ENCODE measurements at places on chromosomes 1 and 21.

DNA sequence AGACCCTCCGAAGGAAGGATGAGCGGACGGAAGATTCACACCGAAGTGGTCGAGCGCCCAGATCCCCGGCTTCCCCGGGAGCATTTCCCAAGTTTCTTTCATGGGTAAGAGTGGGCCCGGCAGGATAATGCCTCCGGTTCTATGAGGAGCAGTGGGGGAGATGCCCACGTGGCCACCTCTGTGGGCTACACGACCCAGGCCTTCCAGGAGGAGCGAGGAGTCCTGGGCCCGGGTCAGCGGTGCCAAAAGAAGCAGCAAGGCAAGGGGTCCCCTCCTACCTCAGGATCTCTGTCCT, 7.9 kb upstream of the NBPF11 start:
- no peak for DNase-seq

GRCh38 chr21:39869141-39869818, 2.0 kb downstream of the PCP4 start:
- DNase-seq = no peak

DNA sequence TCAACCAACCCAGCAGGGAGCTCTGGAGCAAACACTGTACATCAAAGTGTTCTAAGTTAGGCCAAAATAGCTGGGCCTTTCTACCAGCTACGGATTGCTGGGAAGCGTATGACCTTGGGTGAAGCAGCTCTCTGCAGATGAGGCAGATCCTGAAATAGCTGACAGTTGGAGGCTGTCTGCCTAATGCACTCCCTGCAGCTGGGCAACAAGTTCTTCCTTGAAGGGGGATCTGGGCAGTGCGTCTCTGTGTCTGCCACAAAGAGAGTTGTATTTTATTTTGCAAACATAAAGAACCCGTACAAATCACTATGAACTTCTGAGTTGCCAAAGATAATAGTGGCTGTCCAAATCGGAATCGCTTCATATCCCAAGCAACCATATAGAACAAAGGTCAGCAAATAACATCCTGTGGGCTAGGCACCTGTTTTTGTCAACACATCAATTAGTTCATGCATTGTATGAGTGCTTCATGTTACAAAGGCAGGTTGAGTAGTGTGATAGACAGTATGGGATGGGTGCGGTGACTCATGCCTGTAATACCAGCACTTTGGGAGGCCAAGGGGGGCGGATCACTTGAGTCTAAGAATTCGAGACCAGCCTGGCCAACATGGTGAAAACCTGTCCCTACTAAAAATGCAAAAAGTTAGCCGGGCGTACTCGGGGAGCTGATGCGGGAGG, 29.1 kb upstream of the KLF17 start:
- no peak for DNase-seq

DNA sequence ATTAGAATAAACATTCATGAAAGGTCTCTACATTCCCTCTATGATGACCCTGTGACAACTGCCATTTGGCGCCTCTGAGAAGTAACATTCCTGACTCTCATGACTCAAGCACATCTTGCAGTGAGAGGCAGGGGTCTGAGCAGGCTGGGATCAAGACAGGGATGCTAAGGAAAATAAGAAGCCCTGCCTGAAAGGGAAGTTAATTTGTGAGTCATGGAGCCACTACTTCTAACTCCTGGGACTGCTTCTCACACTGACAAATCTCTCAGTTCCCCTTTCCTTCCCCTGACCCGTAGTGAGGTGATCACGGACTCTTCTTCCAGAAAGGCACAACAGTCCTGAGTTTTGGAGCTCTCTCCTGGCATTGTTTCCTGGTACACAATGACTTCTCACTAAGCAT, 231.9 kb downstream of the TNR start:
- no peak for DNase-seq

GRCh38 chr1:206442101-206442500, 28.2 kb upstream of the IKBKE start:
- no peak for DNase-seq

- DNase-seq = no peak
Measured at GRCh38 chr1:183792300-183792699, 12.6 kb upstream of the RGL1 start.

DNA sequence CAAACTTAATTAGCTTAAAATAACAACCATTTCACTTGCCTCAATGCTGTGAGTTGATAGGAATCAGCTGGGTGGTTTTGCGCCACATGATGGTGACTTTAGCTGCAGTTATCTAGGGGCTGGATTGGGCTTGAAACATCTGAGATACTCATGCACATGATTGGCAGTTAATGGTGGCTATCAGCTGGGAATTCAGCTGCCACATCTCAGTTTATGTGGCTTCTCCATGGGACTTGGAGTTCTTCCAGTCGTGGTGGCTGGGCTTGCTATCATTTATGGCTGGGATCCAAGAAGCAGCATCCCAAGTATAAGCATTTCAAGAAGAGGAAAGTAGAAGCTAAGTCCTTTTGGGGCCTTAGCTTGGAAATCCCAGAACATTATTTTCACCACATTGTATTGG, 36.4 kb downstream of the PDC start:
- no peak for DNase-seq

- DNase-seq = no peak
Measured at GRCh38 chr1:171948511-171948910, 107.2 kb downstream of the DNM3 start.

- DNase-seq = no peak
Measured at GRCh38 chr1:30537279-30537678, 186.1 kb downstream of the MATN1 start.

GRCh38 chr1:44377925-44378784, 23.1 kb upstream of the ERI3 start:
- DNase-seq = peak; percentile 56

DNA sequence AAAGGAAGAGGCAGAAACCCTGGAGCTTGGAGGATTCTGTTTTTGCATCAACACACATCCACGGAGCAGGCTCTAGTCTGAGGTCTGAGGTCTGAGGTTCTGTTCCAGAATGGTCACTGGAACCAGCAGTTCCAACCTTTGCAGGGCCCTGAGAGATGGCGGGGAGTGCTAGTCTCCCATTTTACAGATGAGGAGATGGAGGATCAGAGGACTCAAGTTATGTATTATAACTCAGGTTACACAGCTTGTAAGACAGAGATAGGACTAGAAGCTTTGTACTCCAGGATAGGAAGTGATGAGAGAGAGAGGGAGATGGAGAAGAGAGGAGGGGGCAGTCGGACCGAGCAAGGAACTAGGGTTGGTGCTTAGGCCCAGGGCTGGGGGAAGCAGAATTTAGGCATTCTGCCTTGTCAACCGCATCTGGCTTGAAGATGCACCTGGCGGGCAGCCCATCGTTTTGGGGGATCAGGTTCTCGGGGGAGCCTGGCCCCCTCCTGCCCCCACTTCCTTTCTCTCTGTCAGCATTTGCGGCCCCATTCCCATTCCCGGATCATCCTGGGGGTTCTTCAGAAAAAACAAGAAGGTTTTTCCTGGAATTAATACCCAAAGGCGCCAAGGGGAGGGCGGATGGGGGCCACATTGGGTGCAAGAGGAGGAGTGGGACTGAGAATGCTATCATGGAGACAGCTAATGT, 5.6 kb downstream of the PEAR1 start:
- no peak for DNase-seq

- DNase-seq = no peak
Measured at GRCh38 chr1:207670997-207671396, 26.1 kb downstream of the CR1L start.

DNA sequence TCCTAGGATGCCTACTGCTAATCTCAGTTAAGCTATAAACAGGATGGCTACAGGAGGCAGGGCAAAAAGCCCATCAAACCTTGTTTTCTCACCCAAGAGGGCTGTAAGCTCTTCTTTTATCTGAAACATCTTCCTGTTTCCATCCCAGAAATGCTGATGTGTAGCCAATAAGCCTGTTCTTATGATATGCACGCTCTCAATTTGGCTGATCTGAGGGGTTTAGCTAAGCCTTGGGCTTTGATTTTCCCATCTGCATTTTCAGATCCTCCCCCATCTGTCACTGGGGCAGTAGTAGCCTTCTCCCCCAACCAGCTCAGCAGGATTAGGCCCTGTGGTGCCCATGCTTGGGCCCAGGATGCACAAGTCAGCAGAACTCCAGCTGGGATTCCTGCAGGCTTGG, 105.0 kb downstream of the BRINP2 start:
- no peak for DNase-seq

DNA sequence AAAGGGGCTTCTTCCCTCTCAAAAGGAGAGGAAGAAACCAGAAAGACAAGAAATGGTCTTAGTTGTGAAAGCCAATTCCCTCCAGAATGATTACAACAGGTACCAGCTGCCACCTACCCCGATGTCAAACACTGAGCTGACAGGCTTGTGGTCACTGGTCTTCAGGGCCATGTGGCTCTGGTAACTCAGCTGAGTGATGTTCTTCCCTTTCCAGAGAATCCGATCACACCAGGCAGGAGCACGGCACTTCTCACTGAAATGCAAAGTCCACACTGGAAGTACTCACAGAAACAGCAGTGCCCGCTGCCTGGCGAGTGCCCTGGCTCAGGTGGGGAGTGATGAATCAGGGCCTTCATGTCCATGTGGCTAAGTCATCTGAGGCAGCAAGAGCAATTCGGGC, 18.7 kb upstream of the MTF1 start:
- DNase-seq = no peak

DNA sequence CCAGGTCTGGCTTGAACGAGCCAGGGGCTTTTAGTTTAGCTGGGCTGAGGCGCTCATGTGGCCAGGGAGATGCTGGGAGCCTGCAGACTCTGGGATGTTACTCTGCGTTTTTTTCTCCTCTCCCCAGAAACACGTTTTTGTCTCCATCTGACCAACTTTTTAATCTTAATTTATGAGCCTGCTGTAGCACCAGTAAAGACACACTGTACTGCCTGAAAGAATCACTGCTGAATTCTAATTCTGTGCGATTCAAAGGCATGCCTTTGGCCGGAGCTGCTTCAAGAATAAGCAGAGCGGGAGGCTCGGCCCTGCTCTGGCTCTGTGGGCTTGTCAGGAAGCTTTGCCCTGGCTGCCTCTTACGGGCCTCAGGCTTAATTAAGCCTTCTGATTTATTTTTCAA, 129.5 kb downstream of the CAMTA1 start:
- DNase-seq = no peak

DNA sequence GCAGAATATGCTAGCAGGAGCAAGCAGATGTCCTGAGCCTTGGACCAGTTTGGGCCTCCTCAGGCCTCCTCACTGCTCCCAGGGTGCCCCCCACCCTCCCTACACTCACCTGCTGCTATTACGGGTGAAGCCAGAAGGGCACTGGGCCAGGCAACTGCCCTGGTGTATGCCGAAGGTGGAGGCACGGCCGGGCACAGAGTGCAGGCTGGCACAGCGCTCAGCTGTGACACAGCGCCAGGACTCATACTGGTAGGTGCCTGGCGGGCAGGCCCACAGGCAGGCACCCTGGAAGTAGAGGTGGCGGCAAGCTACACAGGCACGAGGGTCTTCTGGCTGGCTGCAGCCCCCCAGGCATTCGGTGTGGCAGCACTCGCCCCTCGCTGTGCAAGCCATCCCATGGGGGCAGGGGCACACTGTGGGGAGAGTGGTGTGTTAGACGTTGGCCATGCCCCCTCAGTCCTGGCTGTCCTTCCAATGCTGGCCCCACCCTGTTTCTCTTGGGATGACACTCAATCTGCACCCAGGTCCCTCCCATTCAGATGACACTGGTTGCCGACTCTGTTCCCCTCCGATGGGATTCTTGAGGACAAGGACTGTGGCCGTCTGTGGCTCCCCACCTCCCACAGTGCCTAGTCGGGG, 7.0 kb downstream of the INSRR start:
- no peak for DNase-seq

DNA sequence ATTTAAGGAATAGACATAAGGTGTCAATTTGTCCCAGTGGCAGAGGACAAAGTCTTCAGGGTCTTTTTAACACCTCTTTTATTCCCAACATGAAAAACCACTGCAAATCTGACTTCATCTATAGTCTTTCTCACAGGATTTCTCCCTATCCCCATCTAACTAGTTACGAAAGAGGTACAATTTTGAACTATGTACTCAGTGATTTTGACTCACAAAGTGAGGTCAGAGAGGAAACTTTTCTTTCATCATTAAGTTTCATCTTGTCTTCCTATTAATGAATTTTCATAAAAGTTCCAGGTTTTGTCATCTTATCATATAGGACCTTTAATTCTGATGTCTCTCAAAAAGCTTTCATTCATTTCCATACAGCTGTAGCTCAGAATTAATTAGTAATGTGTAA, 63.3 kb downstream of the ASH1L start:
- no peak for DNase-seq

DNA sequence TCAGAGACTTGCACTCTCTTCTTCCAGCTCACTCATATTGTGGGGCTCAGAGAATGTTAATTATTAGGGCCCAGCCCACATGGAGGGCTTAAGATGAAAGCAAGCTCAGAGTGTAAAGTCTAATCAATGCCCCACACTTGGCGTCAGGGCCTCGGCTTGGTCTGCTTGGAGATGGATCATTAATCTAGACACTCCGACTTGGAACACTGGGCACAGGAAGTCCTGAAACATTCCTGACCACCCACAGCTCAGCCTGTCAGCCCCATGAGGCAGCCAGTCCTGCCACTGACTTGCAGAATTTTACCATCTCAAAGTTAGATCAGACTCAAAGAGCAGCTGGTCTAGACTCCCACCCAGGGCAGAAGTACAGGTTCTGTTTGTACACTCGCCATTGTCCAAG, 69.8 kb upstream of the TRABD2B start:
- DNase-seq = no peak

- no peak for DNase-seq
Measured at GRCh38 chr1:163296504-163297263, 25.1 kb upstream of the NUF2 start.

- DNase-seq = no peak
Measured at GRCh38 chr21:38927776-38928175, 122.0 kb downstream of the ETS2 start.

GRCh38 chr1:55682198-55682597, 467.0 kb upstream of the USP24 start:
- DNase-seq = no peak

GRCh38 chr1:227540170-227541098, 22.9 kb upstream of the ZNF678 start:
- DNase-seq = no peak

DNA sequence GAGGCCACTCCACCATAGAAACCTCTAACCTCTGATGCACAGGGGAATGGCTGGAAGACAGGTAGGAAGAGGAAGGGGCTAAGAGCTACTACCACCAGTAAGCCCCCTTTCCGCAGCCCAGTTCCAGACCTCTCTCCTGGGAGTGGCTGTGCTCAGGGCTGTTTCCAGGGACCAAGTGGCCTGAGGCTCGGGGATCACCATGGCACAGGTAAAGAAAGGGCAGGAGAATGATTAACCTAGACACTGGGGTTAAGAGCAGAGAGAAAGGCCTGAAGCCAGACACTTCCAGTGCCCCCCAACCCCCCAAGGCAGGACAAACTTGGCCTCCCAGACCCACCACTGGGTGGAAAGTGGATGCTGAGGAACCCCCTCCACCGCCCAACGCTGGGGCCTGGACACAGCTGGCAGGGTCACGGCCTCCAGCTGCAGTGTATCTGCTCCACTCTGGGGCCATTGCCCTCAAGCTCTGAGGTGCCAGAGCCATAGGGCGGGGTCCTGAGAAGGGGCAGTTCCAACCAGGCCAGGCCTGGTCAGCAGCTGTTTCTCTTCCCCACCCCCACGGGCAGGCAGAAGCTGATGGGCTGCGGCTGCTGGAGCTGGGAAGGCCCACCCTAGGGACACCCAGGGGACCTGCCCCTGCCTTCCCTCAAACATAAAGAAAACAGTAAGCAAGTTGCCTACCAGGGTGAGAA, 2.6 kb downstream of the TAGLN2 start:
- peak; percentile 14 for DNase-seq

GRCh38 chr1:108777839-108778238, 31.4 kb downstream of the STXBP3 start:
- no peak for DNase-seq

GRCh38 chr1:36924282-36924811, 110.0 kb downstream of the GRIK3 start:
- peak; percentile 76 for DNase-seq

- DNase-seq = no peak
Measured at GRCh38 chr1:3321559-3322449, 132.7 kb upstream of the ARHGEF16 start.
